ENCODE measurements at places on chromosomes 6 and 20. TPM values are rescaled to one million over a fixed set of nuclear protein-coding genes. Genes with fewer than 3 reads are reported as not detected.

Gene MSH5
- 15.9 TPM for total RNA-seq

Gene CD109
- total RNA-seq = 34.1 TPM

Gene TAAR1
- total RNA-seq = not detected

Gene SNAP25
- total RNA-seq = 9.6 TPM

Gene UBR2
- 33.2 TPM for total RNA-seq

Gene EBF4
- 0.15 TPM for total RNA-seq

Gene ADTRP
- 2.3 TPM for total RNA-seq

Gene SLC17A4
- total RNA-seq = not detected

Gene PARD6B
- total RNA-seq = 0.66 TPM

Gene F13A1
- not detected for total RNA-seq

All from smooth muscle cell of trachea (primary cell).